Germinal center (tissue), 1 donor: ENCODE measurements at places on chromosomes 2 and 18.

GRCh38 chr2:219675221-219675620 is 47.8 kb downstream of the SLC4A3 start:
- DNase-seq, result no peak

- no peak for DNase-seq
Observed at GRCh38 chr2:195322324-195322723, 334.7 kb upstream of the SLC39A10 start.

DNA sequence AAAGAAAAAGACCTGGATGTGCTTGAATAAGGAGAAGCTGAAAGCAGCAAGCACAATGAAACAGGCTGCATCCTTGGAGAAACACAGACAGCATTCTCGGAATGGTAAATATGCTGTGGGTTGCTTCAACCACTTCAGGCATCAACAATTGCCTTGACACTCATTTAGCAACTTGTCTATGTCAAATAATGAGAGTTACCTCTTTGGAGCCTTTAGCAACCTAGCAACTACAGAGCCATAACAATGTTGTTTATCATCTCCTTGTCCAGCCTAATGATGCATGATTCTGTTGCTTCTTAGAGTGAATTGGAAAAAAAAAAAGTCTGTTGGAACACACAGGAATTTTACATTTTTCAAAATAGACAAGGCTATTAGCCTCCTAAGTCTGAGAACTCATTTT is 410.6 kb downstream of the PIK3C3 start:
- DNase-seq, result no peak

DNA sequence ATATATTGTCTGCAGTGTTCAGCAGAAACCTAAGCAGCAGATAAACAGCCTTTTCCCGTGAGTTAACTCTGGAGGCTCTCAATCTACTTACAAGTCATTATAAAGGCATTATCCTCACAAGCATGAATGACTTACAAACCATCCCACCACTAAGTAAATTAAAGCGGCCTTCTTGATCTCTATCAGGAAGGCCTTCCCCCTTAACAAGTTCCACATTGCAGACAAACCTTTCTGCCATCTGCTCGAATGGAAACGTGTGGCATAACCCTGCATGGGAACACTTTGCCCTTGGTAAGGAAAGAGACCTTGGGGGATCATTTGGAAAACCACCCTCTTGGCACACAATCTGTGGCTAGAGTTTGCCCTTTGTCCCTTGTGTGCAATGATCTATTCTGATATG is 199.5 kb downstream of the OSR1 start:
- no peak for DNase-seq

DNA sequence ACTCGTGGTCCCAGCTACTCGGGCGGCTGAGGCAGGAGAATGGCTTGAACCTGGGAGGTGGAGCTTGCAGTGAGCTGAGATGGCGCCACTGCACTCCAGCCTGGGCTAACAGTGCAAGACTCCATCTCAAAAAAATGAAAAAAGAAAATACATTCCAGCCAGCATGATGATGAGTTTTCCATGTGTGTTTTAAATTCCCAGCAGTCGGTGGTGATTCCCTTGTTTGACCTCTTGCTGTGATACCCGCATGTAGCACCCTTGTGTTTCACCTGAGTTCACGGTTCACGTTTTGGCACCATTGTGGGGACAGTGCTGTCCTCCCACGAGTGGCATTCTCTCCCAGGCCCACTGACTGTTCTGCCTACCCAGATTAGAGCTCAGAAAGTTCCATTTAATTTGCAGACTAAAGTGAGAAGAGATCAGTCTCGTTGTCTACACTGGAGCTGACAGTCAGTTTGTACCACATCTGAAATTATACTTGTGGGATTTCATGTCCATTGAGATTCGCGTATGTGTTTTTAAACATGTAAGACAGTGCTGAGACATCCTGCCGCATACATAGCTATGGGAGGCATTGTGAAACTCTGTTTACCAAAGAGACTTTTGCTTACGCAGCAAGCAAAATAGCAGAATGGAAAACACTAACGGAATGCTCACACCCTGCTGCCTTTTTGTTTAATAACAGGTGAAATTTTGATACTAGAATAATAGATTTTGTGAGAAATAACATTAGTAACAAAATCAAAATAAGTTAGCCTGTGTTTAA is 157.1 kb downstream of the GBX2 start:
- DNase-seq, result no peak

- DNase-seq, result peak; percentile 63
Observed at GRCh38 chr18:21703241-21703820, 1.2 kb downstream of the ABHD3 start.
